K562 (cell line): ENCODE measurements at places on chromosomes 16 and 17. TPM values are rescaled to one million over a fixed set of nuclear protein-coding genes. Genes with fewer than 3 reads are reported as not detected.

KIF2B gene
- polyA plus RNA-seq: not detected in 2 replicates

TXNDC11 gene
- polyA plus RNA-seq: 22.2 and 32.3 TPM in 2 replicates

KRTAP1-5 gene
- polyA plus RNA-seq: not detected in 2 replicates

ELP5 gene
- polyA plus RNA-seq: 72.9 and 90.0 TPM in 2 replicates

GPS1 gene
- polyA plus RNA-seq: 112 and 123 TPM in 2 replicates
